H54 (cell line): ENCODE measurements at places on chromosomes 2 and 18.
A peak's percentile ranks its signal among the peaks of the same experiment; 100 is the strongest.

DNA sequence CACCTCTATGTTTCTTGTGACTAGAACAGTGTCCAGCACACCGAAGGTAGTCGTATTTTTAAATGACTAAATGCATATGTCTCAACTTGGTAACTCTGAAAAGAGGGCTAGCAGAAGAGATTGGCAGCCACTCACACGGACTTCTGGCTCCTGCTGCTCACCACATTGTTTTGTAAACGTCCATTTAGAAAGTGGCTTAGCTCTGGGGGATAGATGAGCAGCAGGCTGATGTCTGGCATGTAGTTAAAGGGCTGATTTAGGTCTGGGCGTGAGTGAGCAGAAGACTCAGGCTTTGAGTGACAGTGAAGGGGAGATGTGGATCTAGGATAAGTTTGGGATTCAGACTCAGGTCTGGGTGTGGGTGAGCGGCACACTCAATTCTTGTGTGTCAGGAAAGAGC is 372.9 kb upstream of the HS6ST1 start:
- DNase-seq = no peak

- no peak for DNase-seq
Measured at GRCh38 chr2:111048856-111049768, 71.6 kb upstream of the BCL2L11 start.

GRCh38 chr2:126244937-126245336 is 411.0 kb upstream of the GYPC start:
- DNase-seq = peak; percentile 6

- no peak for DNase-seq
Measured at GRCh38 chr2:117631152-117631945, 183.1 kb upstream of the DDX18 start.

- no peak for DNase-seq
Measured at GRCh38 chr2:128769457-128770142, 450.9 kb upstream of the HS6ST1 start.

DNA sequence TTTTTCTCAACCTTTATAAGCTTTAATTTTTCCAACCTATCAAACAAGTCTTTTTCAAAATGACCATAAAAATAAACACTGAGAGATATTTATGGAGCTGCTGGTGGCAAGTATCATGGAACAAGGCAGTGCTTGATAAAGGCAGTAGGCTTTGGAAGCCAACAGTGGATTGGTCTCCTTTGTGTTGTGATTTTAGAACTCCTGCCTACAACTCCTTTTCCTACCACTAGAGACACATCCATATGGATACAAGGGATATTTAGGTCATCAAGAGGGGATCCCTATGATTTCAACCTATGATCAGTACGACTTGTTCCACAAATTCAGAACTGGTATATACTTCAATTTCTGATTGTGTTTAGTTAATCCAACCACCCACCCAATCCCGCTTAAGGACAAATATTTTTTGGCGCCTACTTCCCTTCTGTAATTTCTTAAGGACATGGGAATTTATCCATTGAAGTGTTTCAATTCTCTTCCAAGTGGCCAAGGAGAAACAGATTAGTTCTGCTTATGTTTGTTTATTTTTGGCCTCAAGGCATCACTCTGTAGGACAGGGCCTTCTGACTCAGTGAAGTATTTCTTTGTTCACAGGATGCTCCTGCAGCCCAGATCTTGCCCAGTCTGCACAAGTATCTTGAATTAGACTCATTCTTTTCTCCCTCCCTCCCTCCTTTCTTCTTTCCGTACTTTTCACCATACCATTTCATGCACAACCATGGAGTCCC is 2119.6 kb upstream of the PIK3C3 start:
- no peak for DNase-seq

- no peak for DNase-seq
Measured at GRCh38 chr2:143524559-143525401, 395.6 kb downstream of the ARHGAP15 start.

- DNase-seq = no peak
Measured at GRCh38 chr2:164700390-164700789, 79.1 kb upstream of the GRB14 start.
